ENCODE measurements at places on chromosomes 11 and 22. TPM values are rescaled to one million over a fixed set of nuclear protein-coding genes. Genes with fewer than 3 reads are reported as not detected.

GLB1L3 gene
- not detected for total RNA-seq

SLC22A9 gene
- total RNA-seq = not detected

SCGB1C1 gene
- not detected for total RNA-seq

SLC37A2 gene
- total RNA-seq = 1.0 TPM

SLC25A22 gene
- 8.0 TPM for total RNA-seq

SLC5A1 gene
- not detected for total RNA-seq

LINC01488 gene
- not detected for total RNA-seq

DENND6B gene
- 4.7 TPM for total RNA-seq

ANO5 gene
- not detected for total RNA-seq

DCHS1 gene
- total RNA-seq = 0.78 TPM

E2F8 gene
- 7.1 TPM for total RNA-seq

ALDH3B2 gene
- not detected for total RNA-seq
